ENCODE measurements at places on chromosomes 6 and 20. TPM values are rescaled to one million over a fixed set of nuclear protein-coding genes. Genes with fewer than 3 reads are reported as not detected.

Gene FAM120B
- total RNA-seq = 28.3 TPM

Gene ZNF391
- under 0.01 TPM for total RNA-seq

Gene OSBPL2
- 83.4 TPM for total RNA-seq

Gene ADIG
- total RNA-seq = not detected

Gene RPN2
- total RNA-seq = 94.4 TPM

Gene KHDC1
- total RNA-seq = 5.1 TPM

Gene AKAP7
- 1.3 TPM for total RNA-seq

Gene CD93
- 13.8 TPM for total RNA-seq

Gene RBPJL
- not detected for total RNA-seq

Gene GPR63
- total RNA-seq = not detected

Gene PKHD1
- not detected for total RNA-seq

Gene KCNK5
- total RNA-seq = 6.7 TPM

Gene ZBP1
- total RNA-seq = not detected

Gene HCRTR2
- total RNA-seq = not detected

Gene TNFRSF6B
- total RNA-seq = 4.5 TPM

Gene SLC22A23
- 19.6 TPM for total RNA-seq

Gene NFATC2
- 11.4 TPM for total RNA-seq

Gene VWA7
- total RNA-seq = not detected
